ENCODE measurements at places on chromosomes 16 and 17.

- no peak for DNase-seq
These were observed 69.7 kb downstream of the WIPI1 start for GRCh38 chr17:68387435-68388218.

DNA sequence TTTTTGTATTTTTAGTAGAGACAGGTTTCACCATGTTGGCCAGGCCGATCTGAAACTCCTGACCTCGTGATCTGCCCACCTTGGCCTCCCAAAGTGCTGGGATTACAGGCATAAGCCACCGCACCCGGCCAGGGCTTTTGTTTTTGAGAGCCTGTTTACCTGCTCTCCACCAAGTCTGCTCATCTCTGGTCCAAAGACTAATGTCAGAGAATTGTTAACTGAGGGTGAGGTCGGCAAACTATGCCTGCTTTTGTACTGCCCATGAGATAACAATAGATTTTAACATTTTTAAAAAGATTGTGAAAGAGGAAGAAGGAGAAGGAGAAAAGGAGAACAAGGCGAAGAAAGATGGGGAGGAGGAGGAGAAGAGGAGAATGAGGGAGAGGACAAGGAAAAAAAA is 26.0 kb downstream of the TMEM238L start:
- no peak for DNase-seq

- no peak for DNase-seq
These were observed 45.1 kb downstream of the SMPD3 start for GRCh38 chr16:68403177-68403576.

GRCh38 chr16:73230651-73231050 is 182.7 kb upstream of the ZFHX3 start:
- no peak for DNase-seq

GRCh38 chr17:37413875-37414519 is 7.3 kb downstream of the TADA2A start:
- no peak for DNase-seq

- no peak for DNase-seq
These were observed 21.4 kb upstream of the NKD1 start for GRCh38 chr16:50526796-50527195.

DNA sequence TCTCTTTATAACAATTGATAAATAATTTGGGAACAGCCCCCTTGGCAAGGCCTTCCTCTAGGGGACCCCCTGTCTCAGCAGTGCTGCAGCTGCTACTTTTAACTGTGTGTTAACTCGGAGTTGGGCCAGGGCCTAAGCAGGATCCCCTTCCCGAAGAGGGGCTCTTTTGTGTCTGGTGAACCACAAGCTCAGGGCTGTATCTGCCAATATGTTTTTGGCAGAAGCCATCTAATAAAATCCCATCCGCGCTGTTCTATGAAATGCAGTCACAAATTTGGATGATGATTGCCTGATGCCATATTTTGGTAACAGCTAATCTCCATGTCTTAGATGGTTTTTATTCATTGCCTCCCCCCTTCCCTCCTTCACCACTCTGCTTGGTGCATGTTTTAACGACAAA is 267.7 kb downstream of the FTO start:
- no peak for DNase-seq

- DNase-seq = no peak
These were observed 23.7 kb downstream of the HSBP1 start for GRCh38 chr16:83831456-83831987.

DNA sequence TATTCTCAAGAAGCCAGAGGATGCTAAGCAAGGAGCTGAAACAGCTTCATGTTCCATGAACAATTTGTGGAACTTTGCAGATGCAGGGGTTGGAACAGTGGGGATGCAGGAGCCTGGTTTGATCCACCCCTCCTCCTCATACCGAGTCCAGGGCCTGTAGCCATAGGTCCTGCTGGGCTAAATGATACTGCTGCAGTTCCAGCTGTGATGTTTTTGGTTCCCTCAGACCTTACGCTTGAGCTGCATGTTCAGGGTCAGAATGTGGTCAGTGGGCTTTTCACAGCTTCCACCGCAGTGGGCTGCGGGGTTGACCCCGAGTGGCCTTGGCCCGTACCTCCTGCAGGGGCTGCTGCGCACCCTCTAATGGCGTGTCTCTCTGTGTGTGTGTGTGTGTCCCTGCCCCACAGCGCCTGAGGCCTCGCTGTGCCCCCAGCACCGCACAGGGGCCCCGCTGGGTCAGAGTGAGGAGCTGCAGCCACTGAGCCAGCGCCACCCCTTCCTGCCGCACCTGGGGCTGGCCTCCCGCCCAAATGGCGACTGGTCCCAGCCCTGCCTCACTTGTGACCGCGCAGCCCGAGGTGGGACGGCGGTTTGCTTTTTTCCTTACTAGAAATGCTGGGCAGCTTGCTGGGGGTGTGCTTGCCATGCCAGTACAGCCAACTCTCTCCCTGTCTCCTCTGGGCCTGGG is 48.2 kb downstream of the EPN2 start:
- no peak for DNase-seq

DNA sequence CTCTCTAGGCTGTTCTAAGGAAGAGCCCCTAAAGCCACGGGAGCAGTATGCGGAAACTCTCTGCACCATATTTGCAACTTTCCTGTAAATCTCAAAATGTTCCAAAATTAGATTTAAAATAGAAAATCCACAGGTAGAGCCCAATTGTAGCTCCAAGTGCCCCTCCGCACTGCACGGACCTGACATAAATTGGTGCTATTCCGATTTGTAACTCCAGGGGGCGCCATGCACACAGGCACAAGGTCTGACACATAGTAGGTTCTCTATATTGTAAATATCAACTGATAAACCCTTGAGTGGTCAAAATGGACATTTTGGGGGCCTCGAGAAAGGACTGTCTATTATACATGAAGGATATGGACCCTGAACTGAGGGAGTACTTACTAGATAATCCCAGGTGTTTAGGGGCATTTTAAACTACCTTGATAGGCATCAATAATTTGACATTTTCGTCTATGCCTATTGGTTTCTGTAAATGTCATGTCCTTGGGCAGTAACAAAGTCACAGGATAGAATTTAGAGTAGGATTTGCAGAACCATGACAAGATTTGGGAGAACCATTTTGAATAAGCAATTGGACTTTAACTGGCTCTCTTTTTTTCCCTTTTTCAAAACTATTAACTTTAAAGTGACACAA is 36.6 kb upstream of the TMEM132E start:
- peak; percentile 13 for DNase-seq

- DNase-seq = no peak
These were observed 166.3 kb upstream of the FOXF1 start for GRCh38 chr16:86343796-86344585.

- DNase-seq = no peak
These were observed 30.4 kb upstream of the SMPD3 start for GRCh38 chr16:68478526-68479250.

DNA sequence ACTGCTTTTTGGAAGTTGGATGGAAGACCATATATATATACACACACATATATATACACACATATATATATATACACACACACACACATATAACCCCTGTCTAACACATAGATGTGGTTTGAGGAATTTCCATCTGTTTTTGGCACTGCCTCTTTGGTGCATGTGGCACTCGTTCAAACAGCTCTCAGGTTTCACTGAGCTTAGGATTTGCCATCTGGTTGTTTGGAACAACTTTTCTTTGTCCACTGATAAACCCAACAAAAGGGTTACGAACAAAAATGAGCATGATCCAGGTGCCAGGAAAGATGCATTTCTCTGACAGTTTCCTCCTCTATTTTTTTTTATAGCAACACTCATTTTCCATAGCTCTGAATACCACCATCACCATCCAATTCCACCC is 14.6 kb upstream of the KCNJ16 start:
- DNase-seq = no peak

GRCh38 chr17:59202320-59202719 is 7.5 kb upstream of the SMG8 start:
- DNase-seq = no peak

- no peak for DNase-seq
These were observed 9.7 kb downstream of the CA4 start for GRCh38 chr17:60159479-60159866.

DNA sequence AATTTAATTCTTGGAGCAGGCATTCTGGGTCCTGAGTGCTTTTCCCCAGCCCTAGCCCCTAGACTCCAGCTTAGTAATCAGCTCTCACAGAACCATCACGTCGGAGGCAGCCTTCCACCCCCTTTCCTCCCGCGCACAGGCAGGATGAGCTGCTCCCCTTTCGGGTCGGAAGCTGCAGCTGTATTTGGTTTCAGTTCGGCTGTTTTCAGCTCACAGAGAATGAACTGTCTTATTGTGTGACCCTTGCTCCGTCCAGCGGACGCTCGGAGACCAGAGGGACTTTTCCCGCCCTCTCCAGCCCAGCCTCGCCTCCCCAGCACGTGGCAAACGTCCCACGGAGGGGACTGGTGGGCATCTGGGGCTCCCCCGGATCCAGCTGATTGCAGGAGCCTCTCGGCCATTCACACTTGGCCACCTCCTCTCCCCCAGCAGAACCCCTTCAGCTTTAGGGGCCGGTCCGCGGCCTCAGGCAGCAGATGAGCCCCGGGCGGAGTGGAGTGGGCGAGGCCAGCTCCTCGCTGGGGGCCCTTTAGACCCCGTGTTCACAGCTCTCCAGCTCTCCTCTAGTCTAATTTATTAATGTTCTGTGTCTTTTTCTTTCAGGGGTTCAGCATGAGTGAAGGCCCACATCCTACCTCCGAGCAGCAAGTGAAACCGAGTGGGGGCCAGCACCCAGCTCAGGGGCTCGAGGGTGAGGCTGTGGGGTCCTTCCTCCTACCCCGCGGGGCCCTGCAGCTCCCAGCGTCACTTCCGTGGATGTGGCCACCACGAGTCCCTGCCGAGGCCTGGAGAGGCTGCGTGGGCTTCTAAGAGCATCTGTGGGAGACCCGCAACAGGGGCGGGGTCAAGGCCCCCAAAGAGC is 863 bp upstream of the UTS2R start:
- DNase-seq = no peak

DNA sequence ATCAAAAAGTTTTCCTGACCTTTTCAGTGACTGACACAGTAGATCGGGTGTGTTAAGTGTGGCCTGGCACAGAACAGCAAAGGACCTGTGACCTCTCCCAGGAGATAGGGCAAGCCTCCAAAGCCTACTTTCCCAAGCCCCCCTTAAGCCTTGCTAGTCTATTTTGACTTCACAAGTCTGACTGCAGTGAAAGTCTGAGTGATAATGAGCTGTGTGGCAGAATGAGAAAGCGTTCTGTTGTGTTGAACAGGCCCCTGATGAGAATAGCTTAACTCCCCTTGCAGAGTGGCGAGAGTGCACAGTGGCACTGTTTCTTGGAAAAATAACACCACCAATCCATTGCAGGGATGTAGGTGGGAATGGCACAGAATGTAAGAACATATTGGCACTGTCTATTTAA is 32.8 kb downstream of the MMD start:
- no peak for DNase-seq

DNA sequence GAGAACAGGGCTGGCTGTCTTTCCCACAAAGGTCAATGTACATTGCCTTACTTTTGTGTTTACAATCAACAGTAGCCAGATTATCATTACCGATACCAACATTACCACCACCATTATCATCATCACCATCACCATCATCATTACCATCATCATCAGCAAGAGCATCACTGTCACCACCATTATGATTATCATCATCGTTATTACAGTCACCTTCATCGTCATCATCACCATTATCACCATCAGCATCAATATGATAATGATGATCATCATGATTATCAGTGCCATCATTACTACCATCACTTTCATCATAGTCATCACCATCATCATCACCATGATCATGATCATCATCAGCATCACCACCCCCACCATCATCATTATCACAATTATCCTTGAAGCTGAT is 43.3 kb upstream of the RBFOX1 start:
- no peak for DNase-seq

- no peak for DNase-seq
These were observed 2.8 kb upstream of the TNFRSF13B start for GRCh38 chr17:16974569-16975276.

GRCh38 chr16:53465606-53466280 is 31.5 kb downstream of the RBL2 start:
- no peak for DNase-seq

DNA sequence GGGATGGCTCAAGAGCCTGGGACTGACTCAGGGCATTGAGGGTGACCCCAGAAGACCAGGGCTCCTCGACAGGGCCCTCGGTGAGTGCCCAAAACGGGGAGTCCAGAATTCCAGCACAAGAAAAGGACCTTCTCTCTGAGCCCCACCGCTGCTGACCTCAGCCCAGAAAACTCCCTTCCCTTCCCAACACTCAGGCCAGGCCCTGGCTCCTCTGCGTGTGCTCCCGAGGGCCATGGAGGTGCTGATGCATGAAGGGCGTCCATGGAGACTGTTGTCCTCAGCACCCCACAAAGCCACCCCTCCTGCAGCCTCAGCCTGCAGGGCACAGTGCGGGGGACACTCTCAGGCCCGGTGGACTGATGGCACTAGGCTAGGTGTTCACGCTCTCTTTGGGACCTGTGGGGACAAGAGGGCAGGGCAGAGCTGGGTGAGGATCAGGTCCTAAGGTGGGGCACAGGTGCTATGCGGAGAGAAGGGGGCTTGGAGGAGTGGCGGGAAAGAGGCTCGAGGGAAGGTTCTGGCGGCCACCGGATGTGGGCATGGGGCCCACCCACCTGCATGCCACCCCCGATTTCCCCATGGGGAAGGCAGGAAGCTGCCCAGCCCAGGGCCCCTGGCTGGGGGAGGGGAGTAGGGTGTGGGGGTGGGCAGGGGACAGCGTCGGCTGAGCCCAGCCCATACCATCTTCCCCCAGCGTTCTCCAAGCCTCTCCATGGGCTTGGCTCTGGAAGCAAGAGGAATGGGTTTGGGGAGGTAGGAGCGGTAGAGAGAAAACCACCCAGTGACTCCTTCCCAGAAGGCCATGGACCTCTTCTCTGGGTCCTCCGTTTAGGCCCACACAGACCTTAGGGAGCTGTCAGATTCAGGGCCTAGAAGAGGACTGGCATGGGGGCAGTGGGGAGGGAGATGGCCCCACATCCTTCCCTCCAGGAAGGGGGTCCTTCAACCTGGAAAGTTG is 4.5 kb upstream of the TSPOAP1 start:
- no peak for DNase-seq

DNA sequence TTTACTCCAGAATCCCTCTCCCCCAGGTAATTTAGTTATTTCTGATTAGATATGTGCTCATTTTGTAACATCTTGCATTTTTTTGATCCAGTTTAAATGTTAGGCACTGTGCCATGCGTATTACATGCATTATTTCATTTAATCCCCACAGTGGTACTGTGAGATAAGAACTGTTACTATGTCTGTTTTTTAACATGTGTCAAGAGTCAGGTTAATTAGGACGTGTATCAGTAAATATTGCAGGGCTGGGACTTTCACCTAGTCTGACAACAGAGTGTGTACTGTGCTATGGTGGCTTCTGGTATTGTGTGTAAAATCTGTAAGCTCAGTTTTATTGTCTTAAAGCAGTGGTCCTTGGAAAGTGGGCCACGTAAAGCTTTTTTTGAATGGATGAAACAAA is 10.6 kb downstream of the RSPRY1 start:
- no peak for DNase-seq

DNA sequence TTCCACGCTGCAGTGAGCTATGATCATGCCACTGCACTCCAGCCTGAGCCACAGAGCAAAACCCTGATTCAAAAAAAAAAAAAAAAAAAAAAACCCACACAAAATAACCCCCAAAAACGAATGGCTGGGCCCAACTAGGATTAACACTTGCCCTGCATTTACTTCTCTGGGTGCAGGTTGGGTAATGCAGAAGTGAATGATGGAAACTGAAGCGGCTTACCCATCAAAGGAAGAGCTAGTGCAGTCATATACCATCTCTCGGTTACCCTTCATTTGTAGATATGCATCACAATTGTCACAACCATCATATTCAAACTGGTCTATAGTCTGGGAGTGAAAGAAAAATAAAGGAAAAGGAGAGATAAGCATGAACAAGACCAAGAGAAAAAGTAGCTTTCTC is 819 bp downstream of the SUPT4H1 start:
- no peak for DNase-seq

GRCh38 chr16:31148896-31149295 is 970 bp downstream of the PRSS36 start:
- no peak for DNase-seq

Data from stimulated activated CD8-positive, alpha-beta memory T cell treated with anti-CD3 and anti-CD28 coated beads, Interleukin-2, amount 100 ng/mL, for 1 hour (primary cell).